Vagina (tissue), 2 donors: ENCODE measurements at places on chromosomes 2 and 18.

- DNase-seq = no peak
Measured at GRCh38 chr2:3827673-3828575, 124.5 kb downstream of the DCDC2C start.

DNA sequence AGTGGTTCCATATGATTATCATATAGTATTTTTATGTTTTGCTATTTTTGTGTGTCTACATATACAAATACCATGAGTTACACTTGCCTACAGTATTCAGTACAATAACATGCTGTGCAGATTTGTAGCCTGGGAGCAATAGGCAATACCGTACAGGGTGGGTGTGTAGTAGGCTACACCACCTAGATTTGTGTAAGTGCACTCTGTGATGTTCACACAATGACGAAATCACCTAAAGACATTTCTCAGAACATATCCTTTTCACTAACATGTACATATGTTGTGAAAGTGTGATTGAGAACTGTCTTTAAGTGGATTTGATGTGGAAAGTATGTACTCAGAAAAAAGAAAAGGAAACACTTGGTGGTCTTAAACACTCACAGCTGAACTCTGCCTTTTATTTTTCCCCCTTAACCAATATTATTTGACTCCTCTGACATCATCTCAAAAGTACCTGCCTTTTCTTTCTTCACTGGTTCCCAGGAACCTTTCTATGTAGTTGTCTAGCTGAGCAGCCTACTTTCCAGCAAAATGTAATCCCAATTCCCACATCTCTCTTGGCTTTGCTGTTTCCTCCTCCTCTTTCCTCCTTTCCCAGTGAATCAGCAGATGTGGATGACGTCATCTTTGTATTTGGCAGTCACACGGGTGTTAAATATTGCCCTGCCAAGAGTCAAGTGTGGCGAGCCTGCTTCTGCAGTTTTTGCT is 47.7 kb downstream of the OSBPL6 start:
- DNase-seq = no peak

GRCh38 chr2:237864940-237865622 is 5.7 kb downstream of the RAMP1 start:
- DNase-seq = peak; percentile 95

DNA sequence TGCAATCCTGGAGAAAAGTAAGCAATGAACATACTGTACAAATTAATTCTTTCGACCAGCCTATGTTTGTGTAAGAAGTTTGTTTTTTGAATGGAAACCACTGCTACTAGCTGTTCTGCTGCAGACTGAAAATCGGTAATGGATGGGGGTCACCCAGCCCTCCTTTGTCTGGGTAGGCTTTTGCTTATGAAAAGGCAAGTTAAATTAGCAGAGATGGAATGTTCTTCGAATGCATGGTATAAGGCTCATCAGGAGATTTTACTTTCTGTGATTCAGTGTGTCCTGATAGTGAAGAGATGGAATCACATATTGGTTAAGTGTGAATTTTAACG is 53.8 kb downstream of the EEF1B2 start:
- DNase-seq = no peak

GRCh38 chr2:96821113-96821675 is 5.1 kb downstream of the CNNM3 start:
- DNase-seq = no peak

- DNase-seq = no peak
Measured at GRCh38 chr18:59150236-59150635, 10.6 kb downstream of the SEC11C start.

GRCh38 chr2:2922156-2922555 is 455.5 kb downstream of the EIPR1 start:
- DNase-seq = peak; percentile 65

- DNase-seq = no peak
Measured at GRCh38 chr2:236040600-236041328, 127.4 kb downstream of the GBX2 start.

DNA sequence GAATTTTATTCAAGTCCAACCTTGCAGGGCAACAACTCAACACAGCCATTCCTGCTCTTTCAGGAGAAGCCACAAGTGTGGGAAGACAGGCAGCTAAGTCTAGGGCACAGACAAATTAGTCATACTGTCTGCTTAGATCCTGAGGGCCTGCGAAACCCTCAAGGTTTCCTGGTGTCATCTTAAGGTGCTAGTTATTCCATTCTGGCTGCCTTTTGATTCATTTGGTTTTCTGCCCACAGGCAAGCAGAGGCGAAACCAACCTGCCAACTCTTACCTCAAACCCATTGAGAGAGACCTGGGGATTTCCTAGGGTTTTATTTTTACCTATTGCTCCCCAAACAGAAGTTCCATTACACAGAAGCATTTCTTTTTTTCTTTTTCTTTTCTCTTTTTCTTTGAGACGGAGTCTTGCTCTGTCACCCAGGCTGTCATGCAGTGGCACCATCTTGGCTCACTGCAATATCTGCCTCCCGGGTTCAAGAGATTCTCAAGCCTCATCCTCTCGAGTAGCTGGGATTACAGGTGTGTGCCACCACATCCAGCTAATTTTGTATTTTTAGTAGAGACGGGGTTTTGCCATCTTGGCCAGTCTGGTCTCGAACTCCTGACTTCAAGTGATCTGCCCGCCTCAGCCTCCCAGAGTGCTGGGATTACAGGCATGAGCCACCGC is 23.7 kb upstream of the SCYGR1 start:
- no peak for DNase-seq

DNA sequence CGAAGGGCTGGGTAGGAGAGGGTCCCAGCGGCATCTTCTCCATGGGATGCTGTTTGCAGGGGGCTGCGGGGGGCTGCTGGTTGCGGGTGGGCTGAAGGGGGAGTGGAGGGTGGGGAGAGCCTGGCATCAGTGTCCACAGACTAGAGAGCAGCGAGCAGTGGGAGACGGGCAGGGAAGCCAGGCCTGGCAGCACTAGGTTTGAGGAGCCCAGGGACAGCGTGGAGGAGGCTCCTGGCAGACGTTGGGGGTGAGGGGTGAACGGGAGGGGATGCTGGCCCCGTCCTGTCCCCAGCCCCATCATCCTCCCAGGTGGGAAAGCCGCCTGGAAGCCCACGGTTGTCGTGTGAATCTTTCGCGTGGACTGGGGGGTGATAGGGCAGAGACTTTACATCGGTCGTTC is 48.2 kb upstream of the TFCP2L1 start:
- no peak for DNase-seq

- no peak for DNase-seq
Measured at GRCh38 chr2:16320716-16321115, 344.9 kb downstream of the CYRIA start.

DNA sequence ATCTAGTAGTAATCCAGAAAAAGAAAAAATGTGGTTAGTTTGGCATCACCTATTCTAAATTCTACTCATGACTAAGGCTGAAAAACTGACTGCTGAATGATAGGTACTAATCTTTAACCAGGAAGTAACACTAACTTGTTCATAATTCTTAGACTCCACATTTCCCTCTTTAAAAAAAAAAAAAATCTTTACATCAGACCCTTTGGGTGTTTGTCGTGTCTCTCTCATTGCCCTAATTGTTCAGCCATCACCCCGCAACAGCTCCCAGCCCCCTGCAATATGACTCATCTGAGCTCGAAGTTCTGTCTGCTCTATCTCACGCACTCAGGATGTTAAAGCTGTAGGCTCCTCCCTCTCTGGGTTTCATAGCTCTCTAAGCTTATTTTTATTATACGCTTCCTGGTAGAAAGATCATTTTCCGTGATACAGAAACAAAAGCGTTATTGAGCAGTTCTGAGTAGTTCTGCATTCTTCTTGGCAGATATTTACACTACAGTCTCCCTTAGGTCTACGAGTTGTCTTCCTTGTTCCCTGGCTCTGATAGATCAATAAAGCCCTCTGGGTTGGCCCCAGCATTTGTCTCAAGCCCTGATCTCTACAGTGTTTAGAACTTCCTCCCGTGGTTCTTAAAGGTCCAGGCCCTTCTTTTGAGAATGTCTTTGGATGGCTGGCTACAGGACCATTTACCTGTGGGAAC is 95.6 kb downstream of the TNFRSF11A start:
- no peak for DNase-seq

GRCh38 chr2:200635251-200635650 is 49.4 kb downstream of the AOX1 start:
- no peak for DNase-seq

GRCh38 chr2:201432038-201432620 is 19.1 kb downstream of the TRAK2 start:
- DNase-seq = no peak

DNA sequence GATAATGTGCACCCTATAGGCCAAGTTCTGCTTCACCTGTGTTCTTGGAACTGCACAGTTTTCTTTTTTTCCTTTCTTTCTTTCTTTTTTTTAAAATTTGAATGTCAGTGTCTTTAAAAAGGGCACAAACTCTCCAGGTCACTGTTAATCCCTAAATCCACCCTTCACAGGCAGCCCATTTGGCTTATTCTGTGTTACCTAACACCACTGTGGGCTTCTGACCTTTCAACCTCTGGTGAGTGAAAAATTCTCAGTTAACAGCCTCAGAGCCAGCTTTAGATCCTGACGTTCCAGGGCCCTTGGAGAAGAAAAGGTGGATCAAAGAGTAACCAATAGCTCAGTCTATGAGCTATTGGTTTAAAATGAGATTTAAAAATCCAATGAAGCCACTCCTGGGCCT is 6.8 kb upstream of the CETN1 start:
- DNase-seq = no peak

- DNase-seq = no peak
Measured at GRCh38 chr18:23144640-23145039, 9.4 kb downstream of the CABLES1 start.

DNA sequence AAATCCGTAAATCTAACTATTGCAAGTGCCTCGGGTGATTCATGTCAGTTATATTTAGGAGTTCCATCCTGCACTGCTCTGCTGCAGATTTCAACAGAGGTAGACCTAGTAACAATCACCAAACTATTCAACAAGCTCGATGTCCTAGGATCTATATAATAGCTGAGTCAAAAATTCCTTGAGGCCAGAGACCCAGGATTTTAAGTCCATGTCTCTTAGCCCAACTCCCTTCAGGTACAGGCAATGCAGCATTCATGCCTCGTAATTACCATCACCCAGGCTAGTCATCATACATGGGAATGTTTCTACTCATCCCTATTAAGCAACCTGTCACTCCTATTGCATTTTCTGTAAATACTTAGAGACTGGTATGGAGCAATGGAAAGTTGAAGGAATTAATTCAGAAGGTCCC is 729 bp downstream of the TM4SF20 start:
- DNase-seq = no peak

DNA sequence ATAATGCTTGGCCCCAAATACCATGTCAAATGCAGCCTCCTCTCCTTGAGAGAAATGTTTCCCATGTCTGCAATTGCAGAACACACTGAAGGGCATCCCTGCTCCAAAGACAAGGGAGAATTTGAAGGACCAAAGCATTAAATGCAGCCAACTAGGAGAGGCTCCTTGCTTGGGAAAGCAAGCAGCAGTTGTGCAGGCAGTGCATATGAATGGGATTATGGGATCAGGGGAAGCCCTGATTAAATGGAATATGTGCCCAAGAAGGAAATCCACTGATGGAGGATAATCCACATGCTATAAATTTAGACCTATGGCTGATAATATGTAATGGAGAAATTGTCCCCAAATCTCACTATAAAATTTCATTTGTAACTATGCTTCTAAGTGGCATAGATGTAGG is 116.1 kb downstream of the NCKAP5 start:
- no peak for DNase-seq

GRCh38 chr2:64932371-64933216 is 56.6 kb upstream of the SLC1A4 start:
- DNase-seq = no peak

GRCh38 chr2:108619925-108620620 is 85.8 kb downstream of the LIMS1 start:
- DNase-seq = no peak

- no peak for DNase-seq
Measured at GRCh38 chr2:42567364-42567763, 1.1 kb upstream of the MTA3 start.

- DNase-seq = no peak
Measured at GRCh38 chr18:32366586-32367538, 103.8 kb downstream of the GAREM1 start.

DNA sequence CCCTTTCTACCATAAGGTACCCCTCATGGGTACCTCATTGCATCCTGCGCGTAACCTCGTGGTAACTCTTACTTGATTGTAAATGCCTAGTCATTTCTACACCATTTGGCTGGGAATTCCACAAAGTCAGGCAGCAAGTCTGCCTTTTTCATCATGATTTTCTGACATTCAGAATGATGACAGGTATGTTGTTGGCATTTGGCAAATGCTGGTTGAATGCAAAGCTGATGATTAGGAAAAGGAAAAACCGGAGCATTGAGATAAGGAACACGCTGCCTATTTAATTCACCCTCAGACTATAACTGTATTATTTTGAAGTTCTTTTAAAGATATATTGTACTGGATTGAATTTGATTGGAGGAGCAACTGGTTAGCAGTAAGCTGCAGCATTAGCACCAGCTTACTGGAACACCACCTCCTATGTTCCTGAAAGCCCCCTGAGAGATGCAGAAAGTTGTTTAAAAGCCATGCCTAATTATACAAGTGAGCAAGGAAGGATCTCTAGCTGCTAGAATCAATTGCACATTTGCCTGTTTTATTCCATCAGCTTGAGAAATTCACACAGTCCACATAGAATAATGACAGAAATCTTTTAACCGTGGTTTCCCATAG is 520.1 kb downstream of the LRP1B start:
- no peak for DNase-seq

GRCh38 chr2:220143336-220143735 is 515.9 kb downstream of the SLC4A3 start:
- no peak for DNase-seq

DNA sequence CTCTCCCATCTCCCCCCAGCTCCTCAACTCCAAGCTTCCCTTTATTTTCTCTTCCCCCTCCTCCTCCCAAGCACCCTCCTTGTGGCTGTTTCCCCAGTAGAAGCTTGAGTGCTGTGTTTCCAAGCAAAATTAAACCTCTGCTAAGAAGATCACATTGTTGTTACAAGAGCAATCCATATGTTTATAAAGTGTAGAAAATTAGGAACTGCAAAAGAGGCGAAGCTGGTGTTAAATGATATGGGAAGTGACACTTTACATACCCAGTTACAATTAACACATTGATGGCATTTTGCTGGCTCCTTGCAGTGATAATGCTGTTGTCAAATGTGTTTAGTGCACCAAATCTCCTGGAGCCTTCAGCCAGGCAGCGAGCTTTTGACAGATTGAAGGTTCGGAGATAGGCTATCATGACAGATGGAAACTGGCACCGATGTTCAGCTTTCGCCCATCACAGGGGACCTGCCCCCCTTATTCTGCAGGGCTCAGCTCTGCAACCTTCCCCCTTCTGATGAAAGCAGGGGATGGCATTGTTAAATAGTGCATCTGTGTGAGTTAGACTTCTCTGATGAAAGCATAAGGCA is 259.8 kb upstream of the ATP5MC3 start:
- no peak for DNase-seq

- no peak for DNase-seq
Measured at GRCh38 chr18:58687871-58688308, 16.6 kb downstream of the MALT1 start.

GRCh38 chr18:72869226-72870185 is 1.7 kb upstream of the NETO1 start:
- DNase-seq = no peak

- DNase-seq = no peak
Measured at GRCh38 chr2:6475155-6475940, 390.4 kb downstream of the CMPK2 start.
